Nephron progenitor cell (in vitro differentiated cells): ENCODE measurements at places on chromosomes 6 and 20.
A peak's percentile ranks its signal among the peaks of the same experiment; 100 is the strongest.

GRCh38 chr6:5188646-5189045 lies 72.1 kb downstream of the LYRM4 start:
- peaks cover 5% of the 10 kb centered on the region for H3K36me3 ChIP-seq
- no peaks in the 10 kb centered on the region for H3K27me3 ChIP-seq
- H3K27ac ChIP-seq = no peak overlapping the region
- DNase-seq = no peak
- no peak overlapping the region for H3K4me3 ChIP-seq

- no peaks in the 10 kb centered on the region for H3K27me3 ChIP-seq
- no peak overlapping the region for H3K4me3 ChIP-seq
- no peaks in the 10 kb centered on the region for H3K36me3 ChIP-seq
- no peaks in the 10 kb centered on the region for H3K4me1 ChIP-seq
These were observed 892.5 kb upstream of the EYS start for GRCh38 chr6:66599541-66599940.

DNA sequence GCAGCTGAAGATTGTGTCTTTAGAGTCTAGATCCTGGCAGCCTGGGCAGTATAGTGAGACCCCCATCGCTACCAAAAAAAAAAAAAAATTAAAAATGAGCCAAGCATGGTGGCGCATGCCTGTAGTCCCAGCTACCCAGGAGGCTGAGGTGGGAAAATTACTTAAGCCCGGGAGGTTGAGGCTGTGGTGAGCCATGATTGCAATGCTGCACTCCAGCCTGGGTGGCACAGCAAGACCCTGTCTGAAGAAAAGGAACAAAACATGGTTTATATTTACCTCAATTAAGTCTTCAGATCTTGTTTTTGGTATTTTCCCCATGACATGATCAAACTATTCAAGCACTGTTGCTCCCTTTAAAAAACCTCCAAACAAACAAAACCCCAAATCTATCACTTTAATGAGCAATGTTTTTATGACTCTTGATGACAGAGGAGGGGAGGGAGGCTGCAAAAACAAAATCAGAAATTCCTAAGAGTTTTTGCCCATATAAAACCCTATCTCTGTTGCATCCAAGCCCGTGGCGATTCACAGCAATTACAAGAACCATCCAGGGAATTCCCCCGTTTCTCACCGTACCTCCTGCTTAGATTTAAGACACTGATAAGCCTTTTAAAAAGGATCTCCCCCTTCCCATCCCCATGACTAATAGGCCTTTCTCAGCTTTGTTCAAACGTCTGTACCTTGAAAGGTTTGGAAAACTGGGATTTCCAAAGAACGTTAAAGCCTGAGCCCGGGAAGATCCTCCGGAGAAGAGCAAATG lies 259.9 kb downstream of the BMP7 start:
- H3K4me1 ChIP-seq = peaks cover 55% of the 10 kb centered on the region
- DNase-seq = no peak
- H3K36me3 ChIP-seq = no peaks in the 10 kb centered on the region
- peaks cover 11% of the 10 kb centered on the region for H3K27me3 ChIP-seq

GRCh38 chr20:48287552-48288170 lies 502.4 kb upstream of the SULF2 start:
- H3K27ac ChIP-seq = no peak overlapping the region
- H3K4me3 ChIP-seq = no peak overlapping the region
- H3K36me3 ChIP-seq = no peaks in the 10 kb centered on the region
- DNase-seq = no peak

GRCh38 chr6:78192057-78192456 lies 539.2 kb downstream of the MEI4 start:
- no peak overlapping the region for H3K27ac ChIP-seq
- H3K36me3 ChIP-seq = no peaks in the 10 kb centered on the region
- H3K27me3 ChIP-seq = peaks cover 11% of the 10 kb centered on the region
- H3K4me1 ChIP-seq = no peaks in the 10 kb centered on the region

DNA sequence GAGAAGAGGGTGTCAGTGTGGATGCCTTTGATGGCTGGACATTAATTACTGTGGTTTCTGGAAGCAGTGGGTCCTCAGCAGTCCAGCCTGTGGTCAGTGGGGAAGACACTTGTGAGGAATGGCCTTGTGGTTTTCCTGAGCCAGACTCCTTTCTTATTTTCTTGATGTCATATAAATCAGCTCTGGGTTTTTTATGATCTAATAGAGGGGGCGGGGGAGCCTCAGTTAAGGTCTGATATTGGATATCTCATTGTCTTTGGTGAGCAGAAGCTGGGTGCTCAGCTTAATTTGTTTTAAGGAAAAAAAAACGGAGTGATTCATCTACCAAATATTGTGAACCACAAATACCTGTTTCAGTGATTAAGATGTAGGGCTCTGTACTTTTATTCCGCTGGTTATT lies 62.1 kb downstream of the OTOR start:
- no peak overlapping the region for H3K27ac ChIP-seq
- H3K4me1 ChIP-seq = no peaks in the 10 kb centered on the region
- no peak for DNase-seq

DNA sequence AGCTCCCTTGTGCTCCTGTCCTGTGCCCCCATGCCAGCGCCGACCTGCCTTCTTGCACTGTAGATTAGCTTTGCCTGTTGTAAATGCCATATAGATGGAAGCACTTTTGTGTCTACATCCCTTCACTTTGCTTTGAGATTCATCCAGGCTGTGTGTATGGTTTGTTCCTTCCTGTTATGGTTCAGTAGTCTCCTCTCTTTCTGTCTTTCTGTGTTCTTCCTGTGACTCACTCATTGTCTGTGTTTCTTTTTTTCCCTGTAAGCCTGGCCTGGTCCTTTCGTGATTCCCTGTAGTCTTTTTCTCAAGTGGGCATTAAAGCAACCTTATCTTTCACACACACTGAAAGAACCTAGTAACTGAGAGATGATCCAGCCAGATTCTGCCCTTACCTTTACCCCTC lies 66.6 kb downstream of the JARID2 start:
- H3K36me3 ChIP-seq = no peaks in the 10 kb centered on the region
- peaks cover 83% of the 10 kb centered on the region for H3K4me1 ChIP-seq
- peak overlapping the region; percentile 17 for H3K27ac ChIP-seq
- DNase-seq = no peak
- H3K4me3 ChIP-seq = no peak overlapping the region
- H3K27me3 ChIP-seq = no peaks in the 10 kb centered on the region

GRCh38 chr6:23334360-23334759 lies 765.0 kb downstream of the HDGFL1 start:
- H3K4me1 ChIP-seq = peaks cover 5% of the 10 kb centered on the region
- no peak for DNase-seq
- no peak overlapping the region for H3K27ac ChIP-seq
- H3K36me3 ChIP-seq = no peaks in the 10 kb centered on the region
- no peak overlapping the region for H3K4me3 ChIP-seq
- peaks cover 2% of the 10 kb centered on the region for H3K27me3 ChIP-seq

DNA sequence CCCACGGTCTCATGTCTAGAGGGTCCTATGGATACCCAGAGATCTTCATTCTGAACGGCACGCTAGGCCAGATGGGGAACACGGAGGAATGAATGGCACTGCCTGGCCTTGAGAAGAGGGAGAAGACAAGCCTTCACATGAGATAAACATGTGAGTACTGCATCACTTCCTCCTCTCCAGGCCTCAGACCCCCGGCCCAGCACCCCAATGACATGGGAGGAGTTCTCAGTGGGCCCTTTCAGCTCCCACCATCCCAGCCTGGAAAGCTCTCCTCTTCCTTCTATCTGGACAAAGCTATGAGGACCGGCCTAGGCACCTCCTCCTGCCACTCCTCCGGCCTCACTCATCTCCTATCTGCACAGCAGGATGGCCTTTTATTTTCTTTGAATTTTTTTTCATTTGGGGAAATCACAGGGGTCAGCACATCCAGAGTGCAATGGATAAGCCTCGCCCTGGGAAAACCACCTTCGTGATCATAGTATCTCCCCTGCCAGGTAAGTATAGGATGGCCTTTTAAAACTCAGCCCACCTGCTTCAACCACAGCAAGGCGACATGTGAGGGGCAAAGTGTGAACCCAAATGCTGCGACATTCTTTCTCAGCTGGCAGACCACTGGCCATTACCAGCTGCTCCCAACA lies 39.2 kb upstream of the CDKN1A start:
- peaks cover 68% of the 10 kb centered on the region for H3K4me1 ChIP-seq
- H3K4me3 ChIP-seq = no peak overlapping the region
- peaks cover 3% of the 10 kb centered on the region for H3K27me3 ChIP-seq
- no peaks in the 10 kb centered on the region for H3K36me3 ChIP-seq
- no peak overlapping the region for H3K27ac ChIP-seq

DNA sequence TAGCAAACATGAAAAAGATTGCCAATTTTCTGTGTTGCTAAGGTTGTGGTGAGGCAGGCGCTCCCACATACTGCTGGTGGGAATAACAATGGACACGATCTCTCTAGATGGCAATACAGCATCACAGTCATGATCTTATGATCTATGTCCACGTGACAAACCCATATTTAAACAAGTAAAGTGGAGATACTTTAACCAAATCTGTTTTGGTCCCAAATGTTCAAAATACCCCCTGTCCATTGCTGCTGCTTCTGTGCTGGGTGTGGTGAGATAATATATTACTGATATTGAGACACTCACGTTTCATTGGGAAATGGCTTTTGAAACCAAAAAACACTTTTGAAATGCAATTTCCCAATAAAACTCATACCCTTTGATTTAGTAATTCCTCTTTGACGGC lies 23.0 kb downstream of the SIRPD start:
- no peaks in the 10 kb centered on the region for H3K4me1 ChIP-seq
- no peak overlapping the region for H3K4me3 ChIP-seq
- H3K27ac ChIP-seq = no peak overlapping the region
- no peaks in the 10 kb centered on the region for H3K36me3 ChIP-seq

- H3K4me3 ChIP-seq = no peak overlapping the region
- H3K36me3 ChIP-seq = no peaks in the 10 kb centered on the region
- no peak overlapping the region for H3K27ac ChIP-seq
These were observed 23.2 kb upstream of the FOXP4 start for GRCh38 chr6:41522780-41523548.

GRCh38 chr6:86192123-86192522 lies 549.4 kb upstream of the SYNCRIP start:
- no peaks in the 10 kb centered on the region for H3K27me3 ChIP-seq
- H3K4me1 ChIP-seq = no peaks in the 10 kb centered on the region
- no peak for DNase-seq
- H3K4me3 ChIP-seq = no peak overlapping the region
- no peak overlapping the region for H3K27ac ChIP-seq

DNA sequence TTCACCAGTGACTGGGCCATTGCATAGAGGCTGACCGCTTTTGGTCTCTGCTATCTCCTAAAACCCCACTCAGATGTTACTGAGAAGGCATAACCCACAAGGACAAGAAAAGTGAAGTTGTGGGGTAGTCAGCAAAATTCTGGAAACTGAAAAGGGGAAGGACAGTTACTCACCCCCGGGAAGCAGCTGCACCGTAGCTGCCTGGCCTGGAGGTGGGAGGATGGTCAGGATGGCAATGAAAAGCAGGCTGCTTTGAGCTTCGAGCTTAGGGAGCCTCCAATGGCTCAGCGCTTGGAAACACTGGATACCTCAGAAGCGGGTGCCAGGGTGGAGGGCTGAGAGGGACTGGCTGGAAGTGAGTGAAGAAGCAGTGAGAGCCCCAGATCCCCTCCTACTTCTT lies 56.0 kb downstream of the KCNK5 start:
- peaks cover 36% of the 10 kb centered on the region for H3K36me3 ChIP-seq
- H3K4me1 ChIP-seq = peaks cover 3% of the 10 kb centered on the region
- no peak for DNase-seq

- H3K4me3 ChIP-seq = no peak overlapping the region
- peaks cover 15% of the 10 kb centered on the region for H3K4me1 ChIP-seq
- no peak overlapping the region for H3K27ac ChIP-seq
- peaks cover 6% of the 10 kb centered on the region for H3K27me3 ChIP-seq
- no peak for DNase-seq
- no peaks in the 10 kb centered on the region for H3K36me3 ChIP-seq
These were observed 16.5 kb upstream of the AAR2 start for GRCh38 chr20:36219671-36220220.

DNA sequence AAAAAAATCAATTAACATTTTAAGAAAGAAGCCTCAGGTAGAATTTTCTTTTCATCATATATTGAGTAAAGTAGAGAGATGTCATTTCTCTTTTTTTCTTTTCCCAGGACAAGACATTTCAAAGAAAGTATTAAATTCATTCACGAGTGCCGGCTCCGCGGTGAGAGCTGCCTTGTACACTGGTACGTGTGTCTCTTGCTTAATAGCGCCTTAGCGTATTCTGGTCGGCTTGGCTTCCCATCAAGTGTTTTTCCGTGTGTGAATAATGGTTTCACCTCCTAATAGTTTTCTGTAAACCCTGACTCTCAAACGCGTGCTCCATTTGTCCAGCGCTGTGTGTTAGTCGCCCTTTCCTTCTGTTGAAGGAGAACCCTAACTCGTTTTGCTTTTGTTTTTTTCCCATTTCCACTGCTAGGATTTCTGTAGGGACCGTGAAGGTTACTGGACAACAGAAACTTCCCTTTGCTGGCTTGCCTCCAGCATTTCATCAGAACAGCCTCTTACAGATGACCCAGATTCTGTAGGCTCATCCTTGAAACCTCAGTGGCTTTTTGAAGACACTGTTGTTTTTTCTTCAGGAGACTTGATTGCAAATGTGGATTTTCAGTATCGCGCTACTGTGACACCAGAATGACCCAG lies 45.7 kb upstream of the IRF4 start:
- peaks cover 4% of the 10 kb centered on the region for H3K4me1 ChIP-seq
- H3K27me3 ChIP-seq = peaks cover 6% of the 10 kb centered on the region
- DNase-seq = no peak
- H3K27ac ChIP-seq = peak overlapping the region; percentile 58

GRCh38 chr6:108531332-108531731 lies 29.4 kb upstream of the FOXO3 start:
- no peak overlapping the region for H3K4me3 ChIP-seq
- H3K36me3 ChIP-seq = no peaks in the 10 kb centered on the region
- no peak for DNase-seq
- H3K4me1 ChIP-seq = peaks cover 10% of the 10 kb centered on the region
- no peak overlapping the region for H3K27ac ChIP-seq

- no peak for DNase-seq
- H3K36me3 ChIP-seq = no peaks in the 10 kb centered on the region
- H3K27me3 ChIP-seq = peaks cover 4% of the 10 kb centered on the region
- H3K4me3 ChIP-seq = no peak overlapping the region
- H3K4me1 ChIP-seq = peaks cover 15% of the 10 kb centered on the region
- no peak overlapping the region for H3K27ac ChIP-seq
These were observed 287.8 kb downstream of the PTPRT start for GRCh38 chr20:42901689-42902440.

- no peaks in the 10 kb centered on the region for H3K36me3 ChIP-seq
- no peak overlapping the region for H3K4me3 ChIP-seq
- peaks cover 35% of the 10 kb centered on the region for H3K4me1 ChIP-seq
- H3K27me3 ChIP-seq = peaks cover 6% of the 10 kb centered on the region
- H3K27ac ChIP-seq = no peak overlapping the region
- no peak for DNase-seq
These were observed 24.6 kb downstream of the VSTM2L start for GRCh38 chr20:37927410-37928095.

GRCh38 chr6:562052-562676 lies 94.7 kb downstream of the HUS1B start:
- H3K27ac ChIP-seq = peak overlapping the region; percentile 59
- no peak overlapping the region for H3K4me3 ChIP-seq
- H3K36me3 ChIP-seq = peaks cover 34% of the 10 kb centered on the region
- H3K4me1 ChIP-seq = peaks cover 9% of the 10 kb centered on the region
- no peaks in the 10 kb centered on the region for H3K27me3 ChIP-seq
